HL-60 (cell line): ENCODE measurements at places on chromosomes 11 and 22.

- no peak for DNase-seq
Measured at GRCh38 chr11:84817998-84818397, 809.1 kb downstream of the DLG2 start.

GRCh38 chr11:66155387-66156073 is 85.5 kb downstream of the PACS1 start:
- no peak for DNase-seq

GRCh38 chr11:106996691-106997090 is 21.6 kb downstream of the GUCY1A2 start:
- DNase-seq = no peak

DNA sequence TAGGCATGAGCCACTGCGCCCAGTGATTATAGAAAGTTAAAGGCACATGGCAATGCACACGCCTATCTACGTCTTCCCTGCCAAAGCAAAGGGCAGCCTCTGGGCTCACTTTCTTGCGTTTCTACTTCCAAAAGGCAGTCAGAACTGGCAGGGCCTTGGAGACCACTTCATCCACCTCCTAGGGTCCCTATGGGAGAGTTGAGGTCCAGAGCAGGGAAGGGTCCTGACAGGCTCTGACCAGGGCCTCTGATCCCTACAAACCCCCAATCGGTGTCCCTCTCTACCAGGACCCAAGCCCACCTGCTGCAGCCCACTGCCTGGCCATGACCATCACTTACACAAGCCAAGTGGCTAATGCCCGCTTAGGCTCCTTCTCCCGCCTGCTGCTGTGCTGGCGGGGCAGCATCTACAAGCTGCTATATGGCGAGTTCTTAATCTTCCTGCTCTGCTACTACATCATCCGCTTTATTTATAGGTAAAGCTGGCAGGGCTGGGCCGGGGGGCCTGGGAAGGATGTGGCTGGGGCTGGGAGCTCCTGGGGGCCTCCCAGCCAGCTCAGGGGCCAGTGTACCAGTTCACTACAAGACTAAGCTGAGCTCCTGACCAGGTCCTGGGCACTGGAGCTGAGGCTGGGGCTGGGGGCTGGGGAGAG is 1.5 kb downstream of the BEST1 start:
- DNase-seq = no peak

GRCh38 chr11:72132646-72133045 is 2.9 kb upstream of the FOLR3 start:
- no peak for DNase-seq

- DNase-seq = no peak
Measured at GRCh38 chr22:24432059-24432853, 4.9 kb downstream of the ADORA2A start.

- DNase-seq = no peak
Measured at GRCh38 chr22:37381489-37381888, 45.8 kb downstream of the ELFN2 start.

- no peak for DNase-seq
Measured at GRCh38 chr11:107496011-107496410, 38.4 kb upstream of the CWF19L2 start.

- no peak for DNase-seq
Measured at GRCh38 chr11:116984186-116984585, 114.0 kb downstream of the SIK3 start.

DNA sequence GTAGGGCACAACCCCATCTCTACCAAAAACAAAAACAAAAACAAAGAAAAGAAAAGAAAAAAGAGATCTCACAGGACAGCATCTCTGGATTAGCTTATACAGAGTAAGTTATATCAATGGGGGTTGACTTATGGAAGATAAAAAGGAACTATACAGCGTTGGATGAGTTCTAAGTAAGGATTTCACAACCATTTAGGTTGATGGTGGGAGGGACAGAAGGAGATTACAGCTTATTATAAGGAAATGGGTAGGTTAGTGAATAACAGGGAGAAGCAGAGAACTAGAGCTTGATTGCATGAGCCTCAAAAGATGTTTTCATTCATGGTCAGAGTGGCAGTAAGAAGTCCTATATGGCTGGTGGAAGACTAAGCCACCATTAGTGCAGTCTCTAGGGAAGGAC is 60.3 kb downstream of the CECR2 start:
- no peak for DNase-seq

- DNase-seq = no peak
Measured at GRCh38 chr11:2564008-2564530, 119.3 kb downstream of the KCNQ1 start.

- no peak for DNase-seq
Measured at GRCh38 chr22:20729194-20729593, 44.7 kb upstream of the SERPIND1 start.

- no peak for DNase-seq
Measured at GRCh38 chr22:27317971-27318428, 483.6 kb downstream of the MN1 start.

GRCh38 chr22:41800348-41801146 is at the start of gene CCDC134:
Gene CCDC134 (plus strand): TSS chr22:41800679. CDS start chr22:41808891, 8,212 bp downstream.
- peak; percentile 88 for DNase-seq

DNA sequence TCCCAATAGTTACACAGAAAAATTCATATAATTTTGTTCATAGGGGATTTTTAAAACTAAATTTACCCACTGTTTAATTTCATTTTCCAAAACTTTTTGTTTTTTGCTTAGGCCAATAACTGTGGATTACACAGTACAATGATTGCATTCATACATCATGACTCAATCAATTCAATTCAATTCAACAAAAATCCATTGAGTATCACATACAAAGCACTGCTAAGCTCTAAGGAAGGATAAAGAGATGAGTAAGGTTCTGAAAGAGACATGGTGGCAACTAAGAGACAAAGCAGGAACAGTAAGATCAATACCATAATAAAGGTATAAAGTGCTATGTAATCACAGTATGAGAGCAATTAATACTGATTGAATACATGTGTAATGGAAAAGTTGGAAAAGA is 9.4 kb upstream of the LAYN start:
- no peak for DNase-seq

DNA sequence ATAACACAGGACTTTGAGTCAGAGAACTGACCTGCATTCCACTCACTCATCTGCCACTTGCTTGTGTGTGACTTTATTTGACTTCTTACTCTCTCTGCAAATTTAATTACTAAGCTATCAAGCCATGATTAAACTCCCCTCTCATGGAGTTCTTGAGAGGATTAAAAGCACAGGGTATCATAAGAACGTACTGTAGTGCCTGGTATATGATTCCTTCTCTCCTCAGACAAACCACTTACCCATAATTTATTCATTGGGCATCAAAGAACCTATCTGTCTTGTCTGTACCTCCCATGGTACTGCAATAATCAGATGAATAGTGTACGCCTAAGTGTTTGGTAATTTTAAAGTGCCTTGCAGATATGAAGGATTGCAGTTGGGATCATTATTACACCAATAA is 130.6 kb upstream of the UBASH3B start:
- DNase-seq = no peak

DNA sequence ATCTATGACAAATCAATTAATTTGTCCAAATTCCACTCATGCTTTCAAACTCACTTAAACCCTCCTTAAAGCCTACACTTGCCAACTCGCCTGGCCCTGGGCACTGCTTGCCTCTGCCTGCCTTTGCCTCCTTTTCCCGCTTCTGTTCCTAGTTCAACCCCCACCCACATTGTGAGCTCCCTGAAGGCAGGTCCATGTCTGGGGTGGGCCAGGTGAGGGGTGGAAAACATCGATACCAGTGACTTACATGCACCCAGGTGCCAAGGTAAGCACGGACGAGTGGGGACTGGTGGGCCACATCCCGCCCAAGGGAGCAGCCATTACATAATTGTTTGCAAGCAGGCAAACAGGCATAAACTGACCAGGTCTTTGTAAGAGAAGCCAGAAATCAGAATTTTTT is 146.2 kb downstream of the ST3GAL4 start:
- no peak for DNase-seq
